ENCODE measurements at places on chromosomes 11 and 22.

- no peak for DNase-seq
Observed at GRCh38 chr11:1847926-1848639, 4.8 kb upstream of the LSP1 start.

GRCh38 chr22:26770624-26771023 is 113.2 kb downstream of the MIAT start:
- no peak for DNase-seq

DNA sequence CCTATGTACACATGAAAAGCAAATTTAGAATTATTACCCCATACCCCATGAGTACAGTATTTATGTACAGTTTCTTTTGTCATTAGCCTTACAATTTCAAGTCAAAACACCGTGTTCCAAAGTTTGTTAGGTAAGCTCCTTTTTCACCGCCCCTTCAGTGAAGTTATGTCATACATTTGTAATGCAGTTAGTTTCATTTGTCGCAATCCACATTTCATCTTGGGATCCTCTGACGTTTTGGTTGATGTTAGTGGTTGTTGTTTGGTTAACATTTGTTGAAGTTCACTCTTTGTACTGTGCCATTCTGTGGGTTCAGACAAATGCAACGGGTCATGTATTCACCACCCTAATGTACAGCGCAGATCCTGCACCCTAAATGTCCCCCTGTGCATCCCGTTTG is 45.2 kb downstream of the ARHGEF12 start:
- DNase-seq, result no peak

- DNase-seq, result no peak
Observed at GRCh38 chr11:1920128-1920908, 815 bp downstream of the TNNT3 start.

GRCh38 chr11:86453290-86454030 is 78.8 kb downstream of the CCDC81 start:
- no peak for DNase-seq

- DNase-seq, result no peak
Observed at GRCh38 chr11:128878455-128878854, 11.4 kb upstream of the KCNJ1 start.

- DNase-seq, result no peak
Observed at GRCh38 chr11:70541699-70542098, 143.4 kb downstream of the CTTN start.

GRCh38 chr11:128462189-128462588 is 125.2 kb downstream of the ETS1 start:
- DNase-seq, result no peak

DNA sequence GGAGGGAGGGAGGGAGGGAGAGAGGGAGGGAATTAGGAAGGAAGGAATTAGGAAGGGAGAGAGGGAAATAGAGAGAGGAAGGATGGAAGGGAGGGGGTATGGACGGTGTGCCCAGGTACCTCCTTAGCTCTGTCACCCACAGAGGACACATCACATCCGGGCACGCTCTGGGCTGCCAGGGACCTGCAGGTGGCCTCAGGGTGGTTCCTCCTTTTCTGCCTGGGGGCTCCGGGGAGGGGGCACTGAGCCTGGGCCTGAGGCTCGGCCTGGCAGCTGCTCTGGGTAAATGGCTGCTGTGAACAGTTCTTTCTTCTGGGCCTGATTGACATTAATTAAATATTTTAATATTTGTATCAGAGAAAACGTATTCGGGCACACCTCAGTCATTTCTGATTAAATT is 733.5 kb downstream of the BRD1 start:
- no peak for DNase-seq
